CD4-positive, CD25-positive, alpha-beta regulatory T cell (primary cell): ENCODE measurements at places on chromosomes 12 and 14. TPM values are rescaled to one million over a fixed set of nuclear protein-coding genes. Genes with fewer than 3 reads are reported as not detected.

Gene PRH2
- not detected for total RNA-seq

- no peak for DNase-seq
- H3K36me3 ChIP-seq = no peaks in the 10 kb centered on the region
- peaks cover 3% of the 10 kb centered on the region for H3K27me3 ChIP-seq
Measured at GRCh38 chr12:130949806-130950205, 3.9 kb upstream of the ADGRD1 start.

DNA sequence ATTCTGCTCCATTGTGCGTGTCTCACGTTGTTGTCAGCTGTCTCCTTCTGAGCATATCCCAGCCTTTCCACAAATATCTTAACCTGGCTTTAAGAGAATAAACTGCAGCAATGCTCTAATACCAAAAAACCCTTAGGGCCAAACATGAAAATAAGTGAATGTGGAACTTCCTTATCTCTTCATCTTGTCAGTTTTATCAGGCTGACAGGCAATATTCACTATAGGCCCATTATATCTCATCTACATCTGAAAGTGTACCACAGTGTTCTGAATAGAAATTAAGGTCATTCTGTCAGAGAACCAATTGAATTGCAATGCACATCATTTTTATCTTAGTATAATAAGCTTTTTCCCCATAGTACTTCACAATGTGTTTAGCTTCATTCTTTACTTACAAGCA lies 933.1 kb upstream of the FBXO33 start:
- no peak for DNase-seq
- H3K36me3 ChIP-seq = no peaks in the 10 kb centered on the region
- no peaks in the 10 kb centered on the region for H3K4me1 ChIP-seq
- H3K27ac ChIP-seq = no peak overlapping the region

Gene MIP
- not detected for total RNA-seq
